Cardiac muscle cell (in vitro differentiated cells and primary cell): ENCODE measurements at places on chromosomes 12 and 14.

GRCh38 chr12:46548605-46549071, 176.1 kb upstream of the SLC38A2 start:
- no peak for DNase-seq

- DNase-seq, result peak; percentile 49
Measured at GRCh38 chr12:133129368-133130037, 571 bp downstream of the ZNF891 start.

- DNase-seq, result peak; percentile 18
Measured at GRCh38 chr12:58452546-58452945, 467.8 kb downstream of the LRIG3 start.

GRCh38 chr12:87329076-87329863, 699.9 kb downstream of the C12orf50 start:
- DNase-seq, result peak; percentile 39

GRCh38 chr12:110941391-110941790, 21.0 kb upstream of the MYL2 start:
- DNase-seq, result no peak

- DNase-seq, result no peak
Measured at GRCh38 chr14:24382064-24382371, 14.0 kb downstream of the NFATC4 start.

DNA sequence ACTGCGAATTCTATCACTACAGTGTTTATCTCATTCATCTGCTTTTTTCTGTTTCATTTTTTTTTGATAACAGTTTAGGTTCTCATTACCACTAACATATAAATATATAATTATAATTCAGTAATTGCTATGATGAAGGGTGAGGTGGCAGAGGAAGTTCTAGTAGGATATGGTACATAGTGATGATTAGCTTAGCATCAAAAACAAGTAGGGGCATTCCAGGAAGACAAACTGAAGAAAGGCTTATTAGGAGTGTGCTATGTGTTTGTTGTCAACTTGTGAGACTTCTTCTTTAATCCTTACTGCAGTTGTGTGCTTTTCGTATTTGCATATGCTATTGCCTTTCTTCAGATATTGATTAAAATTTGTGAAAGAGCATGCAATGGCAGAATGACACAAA, 20.6 kb downstream of the FUT8 start:
- no peak for DNase-seq
